Osteocyte (in vitro differentiated cells): ENCODE measurements at places on chromosomes 3 and 15.

GRCh38 chr15:51969728-51970127 is 1.9 kb downstream of the LEO1 start:
- DNase-seq, result no peak

DNA sequence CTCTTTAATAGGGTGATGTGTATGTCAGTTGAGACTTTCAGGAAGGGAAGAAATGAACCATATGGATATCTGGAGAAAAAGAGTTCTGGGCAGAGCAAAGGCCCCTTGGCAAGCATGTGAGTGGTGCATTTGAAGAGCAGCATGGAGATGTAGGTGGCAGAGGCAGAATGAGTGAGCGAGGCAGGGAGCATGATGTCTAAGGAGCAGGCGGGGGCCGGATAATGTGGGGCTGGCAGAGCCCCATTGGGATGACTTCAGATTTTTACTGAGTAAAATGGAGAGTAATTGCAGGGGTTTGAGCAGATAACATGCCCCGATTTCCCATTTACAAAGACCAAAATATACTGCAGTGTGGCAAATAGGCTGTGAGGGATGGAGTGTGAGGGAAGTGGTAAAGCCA is 52.9 kb upstream of the PLCL2 start:
- DNase-seq, result no peak

DNA sequence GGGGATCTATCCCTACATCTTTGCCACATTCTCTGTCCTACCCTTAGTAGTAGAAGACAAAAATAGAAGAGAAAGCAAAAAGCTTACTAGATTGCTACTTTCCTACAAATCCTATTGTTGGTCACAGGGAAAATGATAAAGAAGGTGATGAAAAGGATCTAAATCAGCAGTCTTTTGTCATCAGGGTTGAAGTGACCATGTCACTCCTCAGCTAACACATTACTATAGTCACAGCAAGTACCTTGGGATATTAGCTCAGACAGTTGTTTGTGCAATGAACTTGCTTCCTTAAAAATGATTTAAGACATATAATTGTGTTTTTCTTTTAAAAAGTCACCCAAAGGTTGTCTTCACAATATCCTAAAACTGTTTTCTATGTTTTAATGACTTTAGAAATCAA is 6.3 kb downstream of the ST3GAL6 start:
- DNase-seq, result no peak

DNA sequence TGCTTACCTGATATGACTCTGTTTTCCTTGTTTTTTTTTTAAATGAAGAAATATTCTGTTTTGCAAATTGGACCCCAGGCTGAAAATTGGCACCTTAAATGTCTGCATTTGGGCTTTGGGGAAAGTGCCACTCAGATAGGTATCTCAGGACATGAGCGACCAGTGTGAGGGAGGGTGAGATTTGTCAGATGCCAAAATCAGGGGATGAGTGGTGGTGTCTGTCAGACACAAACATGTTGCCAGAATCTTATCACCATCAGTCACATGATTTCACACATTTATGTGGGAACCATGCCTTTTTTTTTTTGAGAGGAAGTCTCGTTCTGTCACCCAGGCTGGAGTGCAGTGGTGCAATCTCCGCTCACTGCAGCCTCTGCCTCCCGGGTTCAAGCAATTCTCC is 75.6 kb upstream of the OSBPL11 start:
- DNase-seq, result no peak

- no peak for DNase-seq
Measured at GRCh38 chr3:126606001-126606400, 47.3 kb upstream of the C3orf22 start.

- DNase-seq, result no peak
Measured at GRCh38 chr15:40263024-40263754, 19.7 kb downstream of the ANKRD63 start.

DNA sequence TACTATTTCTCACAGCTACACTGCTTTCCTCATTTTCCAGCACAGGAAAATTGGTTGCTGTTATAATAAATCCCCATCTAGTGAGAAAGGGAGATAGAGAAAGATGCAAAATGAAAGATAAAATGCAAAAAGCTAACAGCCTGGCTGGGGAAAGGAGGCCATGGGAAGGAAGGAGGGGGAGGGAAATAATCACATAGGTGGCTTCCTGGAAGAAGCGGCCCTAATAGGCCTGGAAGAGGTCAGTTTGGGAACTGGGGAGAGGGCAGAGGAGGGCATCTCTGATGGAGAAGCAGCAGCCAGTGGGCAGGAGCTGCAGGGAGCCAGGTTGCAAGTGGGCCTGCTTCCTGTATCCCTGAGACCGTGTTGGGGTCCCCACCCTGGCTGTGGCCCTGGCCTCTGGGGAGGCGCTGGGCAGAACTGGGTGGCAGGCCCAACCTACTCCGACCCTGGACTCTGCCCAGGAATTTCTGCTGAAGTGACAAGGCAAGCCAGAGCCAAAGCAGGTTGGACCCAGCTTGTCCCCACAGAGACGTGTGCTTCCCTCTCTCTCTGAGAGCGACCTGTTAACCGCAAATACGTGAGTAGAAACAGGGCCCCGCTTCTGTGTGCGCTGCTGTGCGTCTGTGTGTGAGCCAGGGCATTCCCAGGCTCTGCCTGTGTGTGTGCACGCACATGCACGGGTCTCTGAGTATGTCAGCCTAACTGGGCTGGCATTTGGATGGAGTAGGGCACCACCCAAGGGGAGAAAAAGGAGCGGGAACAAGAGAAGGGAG is 1.9 kb downstream of the SLC28A1 start:
- DNase-seq, result no peak

- DNase-seq, result no peak
Measured at GRCh38 chr3:25455441-25456132, 27.5 kb downstream of the RARB start.

DNA sequence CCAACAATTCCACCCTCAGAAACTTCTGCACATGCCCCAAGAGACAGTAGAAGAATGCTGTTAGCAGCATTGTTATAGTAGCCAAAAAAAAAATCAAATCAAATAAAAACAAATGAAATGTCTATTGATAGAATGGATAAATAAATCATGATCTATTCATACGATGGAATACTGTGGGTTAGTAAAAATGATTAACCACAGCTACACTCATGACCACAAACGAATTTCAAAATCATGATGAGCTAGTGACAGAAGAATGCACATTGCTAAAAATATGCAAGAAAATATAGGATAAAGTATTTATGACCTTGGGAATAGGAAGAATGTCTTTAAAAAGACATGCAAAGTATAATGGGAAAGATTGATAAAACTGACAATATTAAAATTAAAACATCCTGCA is 57.5 kb upstream of the ACAN start:
- no peak for DNase-seq

DNA sequence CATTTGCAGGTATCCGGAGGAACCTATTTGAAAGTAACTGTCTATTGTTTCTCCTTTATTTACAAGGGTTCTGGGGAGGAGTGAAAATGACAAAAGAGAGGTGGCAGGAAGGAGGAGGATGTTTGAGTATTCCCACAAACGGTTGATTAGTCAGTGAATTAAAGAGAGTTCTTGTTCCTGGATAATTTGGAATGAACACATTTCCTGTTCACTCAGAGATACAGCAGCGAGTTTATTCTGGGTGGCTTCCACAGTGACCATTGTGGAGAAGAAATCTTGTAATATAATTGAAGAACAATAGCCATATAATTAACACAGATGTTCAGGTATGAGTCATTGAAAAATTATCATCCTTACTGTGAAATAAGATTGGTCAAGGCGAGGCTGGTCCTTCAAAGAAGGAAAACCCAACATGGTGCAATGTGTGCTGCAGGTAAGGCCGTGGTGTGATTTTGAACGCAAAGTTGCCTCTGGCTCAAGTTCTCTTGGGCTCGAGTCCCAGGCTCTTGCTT is 77.3 kb downstream of the NFKBIZ start:
- DNase-seq, result no peak

DNA sequence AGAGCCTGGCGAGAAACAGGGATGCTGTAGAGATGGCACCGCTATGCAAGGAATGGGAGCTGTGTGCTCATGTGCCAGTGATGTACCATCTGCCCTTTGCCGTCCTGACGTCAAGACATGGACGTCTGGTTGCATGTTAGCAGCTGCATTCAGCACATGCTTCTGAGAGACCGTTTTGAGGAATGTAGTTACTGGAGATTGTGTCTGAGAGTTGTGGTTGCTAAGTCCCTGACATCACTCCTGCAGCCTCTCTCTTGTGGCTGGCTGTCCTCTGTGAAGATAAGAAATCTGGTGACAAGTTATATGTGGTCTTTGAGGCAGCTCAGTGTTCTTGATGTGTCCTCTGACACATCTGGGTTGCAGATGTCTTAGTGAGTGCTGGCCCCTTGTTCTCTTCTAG is 165.1 kb downstream of the APBA2 start:
- no peak for DNase-seq

DNA sequence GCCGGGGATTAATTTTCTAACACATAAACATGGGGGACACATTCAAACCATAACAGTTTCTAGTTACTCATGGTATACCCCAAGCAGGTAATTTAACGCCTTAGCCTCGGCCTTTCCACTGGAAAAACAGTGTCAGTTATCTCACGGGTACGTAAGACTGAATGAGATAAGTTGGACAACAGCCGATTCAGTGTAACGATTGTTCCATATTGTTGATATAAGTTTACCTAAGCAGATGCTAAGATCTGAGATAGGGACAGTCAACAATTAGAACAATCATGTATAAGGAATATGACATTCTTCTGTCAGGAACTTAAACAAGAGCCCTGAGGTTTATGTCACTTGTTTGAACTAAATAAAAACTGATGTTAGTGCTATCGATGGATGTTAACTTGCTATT is 130.8 kb downstream of the GHSR start:
- DNase-seq, result no peak

GRCh38 chr3:34998902-34999301 is 640.4 kb upstream of the ARPP21 start:
- no peak for DNase-seq

- no peak for DNase-seq
Measured at GRCh38 chr3:143266927-143267326, 147.4 kb downstream of the CHST2 start.

DNA sequence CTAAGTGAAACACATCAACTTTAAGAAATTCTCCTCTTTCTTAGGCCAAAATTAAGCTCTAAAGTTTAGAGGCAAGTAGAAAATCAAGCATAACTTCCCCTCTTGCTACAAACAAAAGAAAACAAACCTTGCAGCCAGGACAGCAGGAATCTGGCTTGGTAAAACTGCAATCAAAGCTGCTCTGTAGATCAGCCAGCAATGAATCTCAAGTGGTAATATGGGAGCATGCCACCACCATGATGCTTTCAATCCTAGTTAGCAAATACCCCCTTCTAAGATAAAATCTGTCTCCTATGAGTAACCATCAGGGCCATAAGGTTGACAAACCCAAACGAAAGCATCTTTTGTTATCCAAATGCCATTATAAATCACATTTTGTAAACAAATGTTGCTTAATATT is 208.3 kb upstream of the PLSCR5 start:
- no peak for DNase-seq

DNA sequence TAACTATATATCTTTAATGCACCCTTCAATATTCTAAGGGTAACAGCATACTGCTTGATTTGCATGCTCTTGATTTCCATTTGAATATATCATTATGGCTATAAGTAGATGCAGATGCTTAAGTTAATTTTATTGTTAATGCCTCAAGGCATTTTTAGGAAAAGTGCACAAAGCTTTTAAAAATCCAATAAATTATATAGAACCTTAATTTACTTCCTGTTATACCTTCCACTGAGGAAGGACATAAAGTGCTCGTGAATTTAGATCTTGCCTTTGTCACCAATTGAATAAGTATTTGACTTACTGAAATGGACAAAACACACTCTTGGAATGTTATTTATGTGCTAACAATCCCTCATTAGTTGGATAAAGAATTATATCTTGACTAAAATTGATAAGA is 276.7 kb upstream of the CCDC54 start:
- DNase-seq, result no peak

DNA sequence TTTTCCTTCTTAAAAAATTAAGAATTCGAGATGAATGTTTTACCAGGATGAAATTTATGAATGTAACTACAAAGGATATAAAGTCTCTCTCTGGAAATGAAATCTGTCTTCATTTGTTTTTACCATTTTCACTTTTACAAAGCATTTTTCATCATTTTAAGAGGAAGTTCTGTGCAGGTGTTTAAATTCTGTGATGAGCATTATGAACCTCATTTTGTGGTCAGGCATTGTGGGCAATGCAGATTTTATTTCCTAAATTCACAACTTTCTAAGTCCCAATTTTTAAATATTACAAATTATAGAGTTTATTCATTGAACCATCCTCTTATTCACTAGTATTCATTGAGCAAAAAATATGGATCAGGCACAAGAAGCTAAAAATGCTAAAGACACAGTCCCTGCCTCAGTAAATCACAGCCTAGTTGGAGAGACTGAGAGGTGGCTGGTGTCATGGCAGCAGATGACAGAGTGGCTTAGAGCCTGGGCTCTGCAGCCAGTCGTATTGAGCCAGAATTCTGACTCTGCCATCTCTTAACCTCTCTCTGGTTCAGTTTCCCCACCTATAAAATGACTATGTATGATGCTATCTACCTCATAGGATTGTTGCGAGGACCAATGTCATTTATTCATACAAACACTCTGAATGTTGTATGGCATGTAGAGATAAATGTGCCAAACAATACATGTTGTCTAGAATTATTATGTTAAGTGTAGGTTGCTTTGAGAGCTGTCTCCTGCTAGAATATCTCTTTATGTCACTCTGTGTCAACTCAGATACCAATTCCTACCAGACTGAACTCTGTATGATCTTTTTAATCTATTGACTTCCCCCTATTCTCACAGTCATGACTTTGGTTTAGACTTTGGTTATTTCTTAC is 7.5 kb upstream of the TGFBR2 start:
- DNase-seq, result no peak

DNA sequence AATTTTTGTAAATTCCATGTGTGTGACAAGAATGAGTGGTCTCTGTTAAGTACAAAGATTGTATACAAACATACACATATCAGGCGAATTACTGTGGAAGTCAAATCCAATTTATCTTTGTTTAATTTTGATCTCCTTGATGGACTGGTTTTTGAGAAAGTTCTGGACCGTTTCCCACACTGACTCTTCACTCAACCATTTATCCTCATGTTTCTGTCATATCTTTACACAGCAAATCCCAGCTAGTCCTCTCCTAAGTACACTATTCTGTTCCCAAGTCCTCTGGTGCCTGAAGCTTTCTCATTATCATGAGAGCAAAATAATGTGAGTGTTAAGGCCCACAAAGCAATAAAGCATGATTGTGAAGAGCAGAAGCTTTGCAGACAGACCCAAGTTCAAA is 189.9 kb downstream of the WNT5A start:
- no peak for DNase-seq

- no peak for DNase-seq
Measured at GRCh38 chr3:13233487-13234485, 160.6 kb upstream of the IQSEC1 start.

GRCh38 chr3:100698736-100699135 is 10.6 kb upstream of the TFG start:
- DNase-seq, result no peak

DNA sequence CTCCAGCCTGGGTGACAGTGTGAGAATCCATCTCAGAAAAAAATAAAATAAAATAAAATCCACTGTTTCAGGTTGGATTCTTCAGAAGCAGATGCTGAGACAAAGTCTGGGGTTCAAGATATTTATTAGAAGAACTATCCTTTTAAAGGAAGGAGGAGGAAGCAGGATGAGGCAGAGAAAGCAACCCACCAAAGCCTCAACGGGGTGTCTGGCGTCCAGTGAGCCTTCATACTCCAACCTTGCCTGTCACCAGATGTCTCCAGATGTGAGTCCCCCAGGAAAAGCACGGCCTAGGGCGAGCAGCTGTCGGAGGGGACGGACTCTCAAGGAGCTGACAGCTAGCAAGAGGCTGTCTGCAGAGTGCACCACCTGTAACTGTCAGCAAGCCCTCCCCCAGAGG is 37.3 kb downstream of the MB21D2 start:
- no peak for DNase-seq

GRCh38 chr3:128472449-128473179 is 5.9 kb upstream of the DNAJB8 start:
- no peak for DNase-seq
